Esophagus squamous epithelium (tissue), 5 donors: ENCODE measurements at places on chromosomes 5 and 9.

DNA sequence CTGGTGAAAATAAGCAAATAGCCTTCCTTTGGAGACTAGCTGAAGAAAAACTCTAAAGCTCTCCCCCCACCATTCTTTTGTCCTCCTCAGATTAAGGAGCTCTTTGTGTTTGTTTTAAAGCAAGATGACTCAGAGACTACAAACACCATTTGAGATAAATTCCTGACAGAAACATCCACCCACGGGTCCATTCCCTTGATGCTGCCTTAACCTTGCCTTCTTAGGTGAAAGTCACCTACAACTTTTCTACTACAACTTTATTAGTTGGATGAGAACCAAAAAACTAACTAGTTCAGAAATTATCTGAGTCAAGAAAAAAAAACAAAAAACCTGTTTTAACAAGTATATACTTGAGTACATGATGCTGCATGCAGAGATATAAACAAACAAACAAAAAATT, 831.1 kb downstream of the NR2F1-AS1 start:
- no peak for DNase-seq

- no peak for DNase-seq
Measured at GRCh38 chr5:172594867-172595466, 46.1 kb upstream of the NEURL1B start.

DNA sequence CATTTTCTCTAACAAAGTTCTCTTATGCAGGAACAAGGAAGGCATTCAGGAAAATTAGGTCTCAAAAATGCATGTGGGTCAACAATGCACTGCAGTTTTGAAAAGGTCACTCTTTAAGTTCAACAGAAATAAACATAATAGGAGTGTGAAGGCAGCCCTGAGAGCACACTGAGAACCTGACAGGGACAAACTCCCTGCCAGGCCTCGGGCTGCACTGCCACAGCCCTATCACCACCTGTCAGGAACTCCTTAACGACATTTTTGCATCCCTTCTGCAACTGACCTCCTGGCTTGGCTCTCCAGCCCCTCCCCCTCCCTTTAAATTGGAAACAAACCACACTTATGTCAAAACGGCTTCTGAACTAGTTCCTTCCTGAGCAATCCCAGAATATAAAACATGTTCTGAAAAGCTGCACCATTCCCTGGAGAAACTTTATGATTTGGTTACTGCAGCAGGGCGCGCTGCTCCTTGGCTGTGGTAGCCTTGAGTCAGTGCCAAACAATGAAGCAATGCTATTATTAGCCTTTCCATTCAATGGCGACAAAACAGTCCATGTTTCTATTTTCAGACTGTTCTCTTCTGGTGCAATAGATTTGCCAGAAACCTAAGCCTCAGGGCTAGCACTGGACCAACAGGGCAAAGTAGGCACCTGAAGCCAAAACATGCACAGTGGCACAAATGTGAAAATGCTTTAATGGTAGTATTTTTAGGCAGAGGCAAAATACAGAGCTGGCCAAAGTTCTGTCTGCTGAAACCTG, 160.1 kb upstream of the ZNF608 start:
- DNase-seq: no peak

DNA sequence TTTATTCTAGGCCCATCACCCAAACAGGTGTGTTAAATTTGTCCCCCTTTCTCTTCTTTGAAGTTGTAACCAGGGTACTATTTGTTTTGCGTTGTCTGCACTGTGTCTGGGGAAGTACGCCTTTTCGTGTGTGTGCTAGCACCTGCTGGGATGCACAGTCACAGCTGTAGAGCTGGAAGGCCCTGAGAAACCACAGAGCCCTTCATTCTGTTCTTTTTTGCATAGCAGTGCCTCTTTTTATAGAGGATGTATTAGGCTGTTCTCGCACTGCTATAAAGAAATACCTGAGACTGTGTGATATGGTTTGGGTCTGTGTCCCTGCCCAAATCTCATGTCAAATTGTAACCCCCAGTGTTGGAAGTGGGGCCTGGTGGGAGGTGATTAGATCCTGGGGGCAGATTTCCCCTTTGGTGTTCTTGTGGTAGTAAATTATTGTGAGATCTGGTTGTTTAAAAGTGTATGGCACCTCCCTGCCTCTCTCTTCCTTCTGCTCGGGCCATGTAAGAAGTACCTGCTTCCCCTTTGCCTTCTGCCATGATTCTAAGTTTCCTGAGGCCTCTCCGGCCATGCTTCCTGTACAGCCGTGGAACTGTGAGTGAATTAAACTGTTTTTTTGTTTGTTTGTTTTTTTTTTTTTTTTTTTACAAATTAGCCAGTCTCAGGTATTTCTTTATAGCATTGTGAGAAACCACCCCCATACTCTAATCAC, 14.0 kb downstream of the SEC61B start:
- no peak for DNase-seq

DNA sequence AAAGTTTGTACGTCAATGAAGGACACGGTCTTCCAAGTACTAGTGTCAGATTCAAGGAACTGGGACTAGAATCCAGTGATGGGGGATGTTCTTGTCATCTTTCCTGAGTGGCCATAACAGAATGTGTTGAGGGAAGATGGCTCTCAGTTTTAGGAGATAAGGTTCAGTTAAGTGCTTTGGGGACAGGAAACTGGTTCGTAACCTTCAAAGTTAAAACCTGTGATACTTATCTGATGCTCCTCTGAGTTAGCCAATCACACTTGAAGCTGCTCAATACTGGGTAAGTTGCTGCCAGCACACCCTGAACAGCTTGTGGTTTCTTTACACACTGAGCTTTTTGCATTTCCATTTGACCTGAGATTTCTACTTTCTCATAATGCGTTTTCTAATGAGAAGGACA, 64.4 kb downstream of the PIK3R1 start:
- no peak for DNase-seq

DNA sequence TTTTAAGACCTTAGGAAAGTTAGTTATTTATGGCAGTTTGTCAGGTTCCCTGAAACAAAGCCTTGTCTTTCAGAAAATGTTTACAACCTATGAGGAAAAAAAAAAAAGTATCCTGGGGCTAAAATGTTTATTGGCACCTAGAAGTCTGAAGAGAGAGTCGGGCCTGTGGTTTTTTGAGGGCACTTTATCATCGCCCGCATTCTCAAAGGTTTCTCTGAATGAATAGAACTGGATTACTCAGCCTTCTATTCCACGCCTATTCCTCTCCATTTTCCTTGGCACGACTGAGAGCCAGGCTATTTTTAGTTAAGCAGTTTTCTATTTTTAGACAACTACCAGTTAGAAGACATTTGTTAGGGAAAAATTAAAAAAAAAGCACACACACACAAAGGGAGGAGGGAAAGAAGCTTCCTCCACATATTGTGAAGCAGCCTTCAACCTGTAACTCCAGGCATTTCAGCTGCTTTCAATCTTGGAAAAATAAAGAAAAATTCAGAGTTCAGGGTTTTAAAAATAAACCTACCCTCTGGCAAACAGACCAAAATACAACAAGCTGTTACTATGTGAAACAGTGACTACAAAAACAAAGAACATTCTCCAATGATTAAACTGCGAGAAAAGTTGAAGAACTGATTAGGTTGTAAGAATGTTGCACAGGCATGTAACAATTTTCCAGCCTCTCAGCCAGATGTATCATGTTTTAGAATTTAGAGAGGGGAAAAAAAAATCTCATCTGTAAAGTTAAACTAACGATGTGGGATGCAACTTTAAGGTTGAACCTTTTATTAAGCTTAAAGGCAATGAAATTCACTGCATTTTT, 97.0 kb downstream of the MEF2C start:
- no peak for DNase-seq

DNA sequence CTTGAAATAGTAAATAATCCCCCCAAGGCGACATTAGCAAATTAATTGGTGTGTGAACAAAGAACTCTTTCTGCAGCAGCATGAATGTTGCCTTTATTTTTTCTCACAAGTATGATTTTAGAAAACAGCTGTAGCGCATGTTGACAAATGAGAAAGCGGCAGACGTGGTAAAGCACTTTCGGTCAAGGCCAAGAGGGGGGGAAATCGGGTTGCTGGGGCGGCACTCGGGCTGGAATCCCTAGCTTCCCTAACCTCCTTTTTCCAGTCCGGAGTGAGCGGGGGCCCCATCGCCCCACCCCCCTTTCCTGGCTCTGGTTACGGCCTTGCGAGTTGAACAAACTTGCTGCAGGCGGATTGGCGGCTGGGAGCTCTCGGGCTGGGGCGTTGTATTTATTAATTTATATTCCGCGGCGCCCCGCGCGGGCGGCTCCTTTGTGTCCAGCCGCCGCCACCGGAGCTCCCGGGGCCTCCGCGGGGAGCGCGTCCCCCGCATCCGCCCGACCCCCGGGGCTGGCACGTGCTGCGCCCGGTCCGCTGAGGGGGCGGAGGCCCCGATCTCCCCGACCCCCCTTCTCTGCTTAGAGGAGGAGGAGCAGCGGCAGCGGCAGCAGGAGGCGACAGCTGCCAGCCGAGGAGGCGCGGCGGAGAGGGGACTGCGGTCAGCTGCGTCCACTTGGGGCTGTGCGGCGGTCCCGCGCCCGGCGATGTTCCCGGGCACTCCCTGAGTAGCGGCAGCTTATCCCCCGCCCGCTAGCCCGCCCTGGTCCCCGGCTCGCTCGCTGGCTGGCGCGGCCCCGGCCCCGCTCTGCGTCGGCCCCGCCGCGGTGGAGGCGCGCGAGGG, at the start of gene RHOBTB3:
Gene RHOBTB3 (plus strand): TSS at position 607 of the 841 bp plus-strand sequence. CDS start 347 bp downstream, outside the sequence.
- peak; percentile 4 for DNase-seq

- no peak for DNase-seq
Measured at GRCh38 chr9:133844398-133844784, 106.2 kb upstream of the SARDH start.

GRCh38 chr5:14153932-14154731, 11.0 kb downstream of the TRIO start:
- no peak for DNase-seq

DNA sequence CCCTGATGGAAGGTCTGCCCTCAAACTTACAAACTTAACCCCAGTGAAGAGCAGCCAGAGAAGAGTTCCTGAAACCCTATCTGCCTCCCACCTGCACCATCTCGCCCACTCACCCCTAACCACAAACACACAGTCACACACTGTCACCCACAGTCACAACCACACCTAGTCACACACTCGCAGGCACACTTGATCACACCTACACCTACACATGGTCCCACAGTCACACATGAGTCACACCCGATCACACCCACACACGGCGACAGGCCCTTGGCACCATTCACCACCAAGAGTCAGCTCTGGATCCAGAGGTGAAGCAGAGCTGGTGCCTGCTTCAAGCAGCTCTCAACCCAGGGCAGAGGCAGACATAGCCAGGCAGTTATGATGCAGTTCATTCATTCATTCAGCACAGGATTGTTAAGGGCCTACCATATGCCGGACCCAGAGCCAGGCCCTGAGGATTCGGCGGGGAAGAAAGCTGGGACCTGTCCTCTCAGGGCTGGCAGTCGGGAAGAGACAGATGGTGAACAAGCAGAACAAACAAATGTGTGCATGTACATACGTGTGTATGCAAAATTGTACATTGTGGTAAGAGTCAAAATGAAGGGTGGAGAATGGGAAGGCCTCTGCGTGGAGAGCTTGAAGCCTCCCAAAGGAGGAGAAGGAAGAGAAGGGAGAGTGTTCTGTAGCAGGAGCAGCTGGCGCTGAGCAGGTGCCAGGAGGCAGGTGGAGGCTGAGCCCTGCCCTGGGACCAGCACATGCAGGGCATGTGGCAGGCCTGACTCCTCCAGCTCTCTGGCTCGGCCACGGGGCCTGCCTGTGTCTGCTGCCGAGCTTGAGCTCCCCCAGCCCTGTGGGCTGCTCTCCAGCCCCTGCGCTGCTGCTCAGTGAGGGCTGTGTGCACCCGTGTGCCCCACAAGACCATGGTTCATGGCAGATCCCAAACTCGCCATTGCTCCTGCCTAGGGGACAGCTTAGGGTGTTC, 6.4 kb downstream of the TSPAN17 start:
- no peak for DNase-seq

DNA sequence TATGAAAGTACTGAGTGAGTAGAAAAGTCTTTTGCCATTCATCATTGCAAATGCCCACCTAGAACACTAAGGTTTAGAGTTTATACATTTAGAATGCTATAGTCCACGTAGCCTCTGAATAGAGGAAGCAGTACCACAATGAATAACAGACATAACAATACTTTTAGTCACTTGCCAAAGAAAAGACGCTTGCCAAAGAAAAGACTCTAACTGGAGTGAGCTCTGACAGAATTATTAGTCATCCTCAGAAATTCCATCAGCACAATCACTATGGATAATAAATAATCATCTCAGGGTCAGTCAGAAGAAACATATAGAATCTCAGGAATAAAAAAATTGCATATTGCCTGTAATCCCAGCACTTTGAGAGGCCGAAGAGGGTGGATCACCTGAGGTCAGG, 168.5 kb upstream of the TARS1 start:
- no peak for DNase-seq

DNA sequence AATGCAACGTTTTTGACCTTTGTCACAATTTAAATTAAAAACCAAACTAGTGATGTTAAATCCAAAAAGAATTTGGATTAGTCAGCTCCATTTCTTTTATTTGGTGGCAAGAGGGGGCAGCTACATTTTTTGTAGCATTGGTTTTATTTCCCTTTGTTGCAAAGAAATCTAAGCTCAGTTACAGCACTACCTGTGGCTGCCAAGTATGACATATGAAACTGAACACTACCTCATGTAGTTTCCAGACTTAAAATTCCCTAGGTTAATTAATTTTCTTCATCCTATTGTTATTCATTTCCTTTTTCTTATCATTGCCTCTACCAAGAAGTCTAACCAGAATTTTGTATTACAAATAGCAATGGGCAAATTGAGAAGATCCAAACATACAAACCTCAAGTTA, 393.5 kb downstream of the BRINP1 start:
- DNase-seq: no peak

GRCh38 chr5:62494772-62495171, 82.2 kb downstream of the IPO11 start:
- no peak for DNase-seq

DNA sequence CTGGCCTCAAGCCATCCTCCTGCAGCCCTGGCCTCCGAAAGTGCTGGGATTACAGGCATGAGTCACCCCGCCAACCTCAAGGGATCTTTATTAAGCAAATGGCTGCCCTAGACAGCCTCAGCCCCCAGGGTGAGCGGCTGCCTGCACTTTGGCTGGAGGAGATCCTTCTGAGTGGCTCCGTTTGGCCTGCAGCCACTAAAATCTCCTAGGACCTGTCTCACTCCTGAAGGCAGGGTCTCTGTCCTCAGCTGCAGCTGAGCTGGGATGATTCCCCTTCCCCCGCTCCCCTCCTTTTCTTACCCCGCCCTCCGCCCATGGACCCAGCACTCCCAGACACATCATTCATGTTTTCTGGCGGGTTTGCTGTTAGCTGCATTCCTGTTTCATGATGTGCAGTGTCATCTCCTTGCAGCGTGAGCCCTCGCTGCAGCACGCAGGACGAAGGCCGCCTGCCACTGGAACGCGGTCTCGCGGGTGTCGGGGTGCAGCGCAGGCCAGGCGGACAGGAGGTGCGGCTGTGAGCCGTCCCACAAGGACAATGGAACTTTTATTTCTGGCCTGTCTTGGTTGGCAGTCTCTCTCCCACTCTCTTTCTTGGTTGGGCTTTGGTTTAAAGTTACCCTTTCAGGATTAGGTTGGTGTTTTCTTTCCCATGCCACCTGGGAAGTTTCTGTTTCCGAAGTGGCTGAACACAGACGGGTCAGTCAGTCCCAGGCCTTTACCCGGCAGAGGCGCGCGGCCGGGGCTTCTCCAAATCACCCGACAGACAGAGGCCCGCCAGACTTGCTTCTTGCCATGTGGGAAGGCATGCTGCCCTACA, 137.1 kb downstream of the FOXD1 start:
- DNase-seq: no peak
